ENCODE measurements at places on chromosomes 1 and 21.

GRCh38 chr1:216034506-216034905 is 388.7 kb downstream of the USH2A start:
- DNase-seq: no peak

GRCh38 chr1:93692983-93693591 is 11.4 kb upstream of the BCAR3 start:
- no peak for DNase-seq

GRCh38 chr21:45253180-45253579 is 34.5 kb downstream of the POFUT2 start:
- no peak for DNase-seq

- DNase-seq: no peak
These were observed 33.4 kb downstream of the QSOX1 start for GRCh38 chr1:180188091-180188506.

- DNase-seq: no peak
These were observed 40.9 kb downstream of the FASLG start for GRCh38 chr1:172699695-172700227.

DNA sequence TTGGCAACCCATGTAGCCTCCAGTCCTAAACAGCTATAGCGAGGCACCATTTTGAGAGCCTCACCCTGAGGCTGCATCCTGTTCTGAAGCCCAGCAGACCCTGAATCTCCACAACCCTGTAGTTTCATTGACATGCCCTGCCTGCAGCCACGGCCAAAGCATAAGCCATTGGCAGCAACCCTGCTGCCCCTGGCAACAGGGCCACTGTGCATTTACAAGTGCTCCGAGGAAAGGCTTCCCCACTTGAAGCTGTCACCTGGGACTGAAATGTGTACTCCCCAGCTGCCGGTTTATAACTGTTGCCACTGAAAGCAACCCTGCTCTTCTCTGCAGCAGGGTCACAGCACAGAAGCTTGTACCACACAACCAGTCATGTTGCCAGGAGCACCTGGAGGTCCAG is 124.2 kb upstream of the OLFM3 start:
- DNase-seq: no peak

GRCh38 chr1:6975331-6976043 is 190.2 kb downstream of the CAMTA1 start:
- DNase-seq: no peak

DNA sequence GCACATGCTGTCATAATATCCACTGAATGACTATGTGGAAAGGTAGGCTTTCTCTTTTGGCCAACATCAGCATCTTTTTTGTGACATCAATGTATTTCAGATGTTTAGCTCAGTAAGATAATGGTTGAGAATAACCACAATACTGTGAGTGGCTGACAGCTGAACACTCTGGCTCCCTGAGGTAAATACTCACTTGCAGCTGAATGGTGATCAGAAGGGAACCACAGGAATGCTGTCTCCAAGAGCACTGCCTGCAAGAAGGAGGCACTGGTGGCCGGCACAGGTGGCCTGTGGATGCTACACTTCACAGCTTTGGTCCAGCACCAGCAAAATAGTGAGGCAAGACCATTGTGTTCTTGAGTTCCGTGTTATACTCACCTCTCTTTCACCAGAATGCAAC is 118.7 kb upstream of the PPM1J start:
- DNase-seq: no peak

- no peak for DNase-seq
These were observed 84.1 kb downstream of the PGBD5 start for GRCh38 chr1:230342019-230342418.

DNA sequence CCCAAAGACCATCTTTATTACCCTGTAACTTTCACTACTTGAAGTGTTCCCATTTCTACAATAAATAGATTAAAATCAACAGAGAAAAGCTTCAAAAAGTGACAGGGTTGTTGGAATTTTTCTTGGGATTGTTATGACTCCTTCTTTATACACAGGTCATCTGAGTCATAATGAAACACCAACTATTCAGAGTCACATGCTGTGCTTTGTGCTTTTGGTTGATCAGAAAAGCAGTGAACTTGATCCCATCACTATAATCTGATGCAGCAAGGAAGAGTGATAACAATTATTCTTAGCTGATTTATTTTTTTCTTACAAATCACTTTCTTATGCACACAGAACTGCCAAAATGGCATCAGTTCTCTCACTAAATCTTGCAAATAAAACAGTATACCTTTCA is 422.9 kb downstream of the PTBP2 start:
- DNase-seq: no peak

- DNase-seq: no peak
These were observed 104.8 kb downstream of the DHRS3 start for GRCh38 chr1:12513181-12513580.

DNA sequence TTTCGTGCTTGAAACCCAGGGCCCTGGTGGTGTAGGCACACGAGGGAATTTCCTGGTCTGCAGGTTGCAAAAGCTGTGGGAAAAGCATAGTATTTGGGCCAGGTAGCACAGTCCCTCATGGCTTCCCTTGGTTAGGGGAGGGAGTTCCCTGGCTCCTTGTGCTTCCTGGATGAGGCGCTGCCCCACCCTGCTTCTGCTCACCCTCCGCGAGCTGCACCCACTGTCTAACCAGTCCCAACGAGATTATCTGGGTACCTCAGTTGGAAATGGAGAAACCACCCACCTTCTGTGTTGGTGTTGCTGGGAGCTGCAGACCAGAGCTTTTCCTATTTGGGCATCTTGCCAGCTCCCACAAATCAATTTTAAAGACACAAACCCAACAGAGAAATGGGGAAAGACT is 183.0 kb downstream of the PHTF1 start:
- no peak for DNase-seq

DNA sequence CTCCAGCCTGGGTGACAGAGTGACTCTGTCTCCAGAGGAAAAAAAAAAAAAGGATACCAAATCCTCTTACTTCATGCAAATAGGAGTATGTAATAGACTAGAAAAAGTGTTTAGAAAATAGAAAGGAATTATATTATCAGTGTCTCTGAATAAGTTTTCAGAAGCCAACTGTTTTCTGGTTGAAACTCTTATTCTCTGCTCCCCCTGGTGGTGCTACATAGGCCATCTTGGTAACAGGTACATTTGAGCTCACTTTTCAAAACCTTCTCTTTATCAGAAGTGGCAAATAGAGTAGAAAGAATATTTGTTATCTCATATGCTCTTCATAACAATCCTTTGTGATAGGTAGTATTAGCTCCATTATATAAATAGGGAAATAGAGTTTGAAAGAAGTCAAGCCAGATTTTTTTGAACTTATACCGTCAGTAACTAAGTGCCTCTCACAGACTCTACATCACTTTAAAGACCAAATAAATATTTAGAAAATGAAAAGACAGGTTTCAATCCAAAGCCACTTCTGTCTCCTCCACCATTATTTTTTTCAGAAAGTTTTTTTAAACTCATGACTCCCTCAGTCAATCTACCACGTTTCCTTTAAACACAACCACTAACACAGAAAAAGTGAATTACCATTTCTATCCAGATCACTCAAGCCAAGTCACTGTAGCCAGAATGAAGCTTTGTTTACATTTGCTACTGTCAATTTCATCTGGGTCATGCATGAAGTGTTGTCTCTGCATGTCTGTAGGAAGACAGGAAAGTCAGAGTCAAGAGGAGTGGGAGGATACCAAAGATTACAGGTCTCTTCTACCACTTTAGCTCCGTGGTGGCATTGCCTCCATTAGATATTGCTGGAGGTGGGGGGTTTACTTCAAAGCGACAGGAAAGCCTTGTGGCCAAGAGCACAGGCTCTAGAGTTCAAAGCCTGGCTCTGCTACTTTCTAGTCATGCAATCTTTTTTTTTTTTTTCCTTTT is 45.6 kb downstream of the IL23R start:
- no peak for DNase-seq

GRCh38 chr1:215824245-215824644 is 257.1 kb downstream of the KCTD3 start:
- DNase-seq: no peak

DNA sequence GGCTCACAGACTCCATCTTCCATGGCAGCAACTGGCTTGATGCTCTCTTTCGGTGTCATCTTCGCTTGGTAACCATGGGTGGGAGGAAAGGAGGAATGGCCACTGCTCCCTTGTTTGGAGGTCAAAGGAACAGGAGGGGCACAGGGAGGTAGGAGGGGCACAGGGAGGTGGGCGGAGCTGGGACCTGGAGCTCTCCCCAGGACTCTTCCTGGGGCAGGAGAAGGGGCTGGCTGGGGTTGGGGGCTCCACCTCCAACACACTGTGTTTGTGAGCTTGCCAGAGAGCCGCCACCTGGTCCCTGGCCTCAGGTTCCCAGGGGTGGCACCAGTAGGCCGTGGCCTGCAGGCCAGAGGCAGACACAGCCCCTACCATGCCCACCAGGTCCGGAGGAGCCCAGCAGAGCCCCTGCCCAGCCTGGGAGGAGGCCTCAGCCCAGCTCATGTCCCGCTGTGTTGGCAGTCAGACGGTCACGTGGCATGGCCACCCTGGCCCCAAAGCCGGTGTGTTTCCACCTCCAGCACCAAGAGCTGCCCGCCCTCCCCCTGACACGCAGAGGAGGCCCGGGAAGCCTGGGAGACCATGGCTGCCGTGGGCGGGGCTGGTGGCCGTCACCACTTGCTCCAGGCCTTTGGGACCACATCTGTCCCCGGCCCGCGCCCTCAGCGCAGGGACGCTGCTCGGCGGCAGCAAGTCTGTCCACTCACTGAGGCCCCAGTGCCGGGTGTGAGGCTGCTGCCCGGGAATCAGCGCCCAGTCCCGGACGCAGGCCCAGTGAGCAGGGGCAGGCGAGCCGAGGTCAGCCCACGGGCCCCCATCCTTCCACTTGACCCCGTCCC is 73.9 kb downstream of the MORN1 start:
- DNase-seq: no peak

GRCh38 chr1:2334883-2335534 is 56.3 kb downstream of the MORN1 start:
- DNase-seq: no peak

- DNase-seq: no peak
These were observed 9.0 kb upstream of the IFNGR2 start for GRCh38 chr21:33394260-33394659.

- DNase-seq: no peak
These were observed 458.3 kb upstream of the ADAMTS5 start for GRCh38 chr21:27425172-27425571.

- no peak for DNase-seq
These were observed 100.3 kb upstream of the BACE2 start for GRCh38 chr21:41067709-41068108.

DNA sequence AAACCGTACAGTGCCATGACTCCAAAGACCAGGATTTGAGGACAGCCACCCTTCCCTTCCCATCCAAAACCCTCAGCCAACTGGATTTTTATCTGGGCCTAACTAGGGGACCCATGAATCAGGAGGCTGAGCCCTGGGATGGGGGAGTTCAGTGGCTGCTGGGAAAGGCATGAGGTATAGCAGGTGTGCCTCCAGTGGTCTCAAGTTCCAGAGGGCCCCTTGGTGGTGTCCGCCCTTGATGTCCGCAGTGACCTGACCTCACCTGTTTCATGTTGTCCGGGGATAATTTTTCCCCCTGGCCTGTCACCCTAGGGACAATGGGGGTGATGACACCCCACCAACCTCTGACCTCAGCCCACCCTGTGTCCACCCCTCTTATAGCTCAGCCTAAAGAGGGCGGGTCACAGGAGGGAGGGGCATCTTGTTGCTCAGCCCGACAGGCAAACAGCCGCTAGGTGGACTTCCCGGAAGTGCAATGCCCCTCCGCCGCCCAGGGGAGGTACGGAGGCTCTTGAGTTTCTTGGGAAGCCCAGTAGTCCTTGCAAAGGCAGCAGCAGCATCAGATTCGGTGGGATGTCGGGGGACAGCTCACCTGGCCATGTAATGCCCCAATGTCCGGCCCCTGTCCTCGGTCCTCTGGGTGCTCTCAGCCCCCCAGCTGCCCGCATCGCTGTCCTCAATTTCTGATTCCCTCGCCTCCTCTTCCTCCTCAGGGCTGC is 13.8 kb upstream of the IL22RA1 start:
- DNase-seq: no peak

- no peak for DNase-seq
These were observed 101.2 kb downstream of the FNBP1L start for GRCh38 chr1:93549131-93549530.

DNA sequence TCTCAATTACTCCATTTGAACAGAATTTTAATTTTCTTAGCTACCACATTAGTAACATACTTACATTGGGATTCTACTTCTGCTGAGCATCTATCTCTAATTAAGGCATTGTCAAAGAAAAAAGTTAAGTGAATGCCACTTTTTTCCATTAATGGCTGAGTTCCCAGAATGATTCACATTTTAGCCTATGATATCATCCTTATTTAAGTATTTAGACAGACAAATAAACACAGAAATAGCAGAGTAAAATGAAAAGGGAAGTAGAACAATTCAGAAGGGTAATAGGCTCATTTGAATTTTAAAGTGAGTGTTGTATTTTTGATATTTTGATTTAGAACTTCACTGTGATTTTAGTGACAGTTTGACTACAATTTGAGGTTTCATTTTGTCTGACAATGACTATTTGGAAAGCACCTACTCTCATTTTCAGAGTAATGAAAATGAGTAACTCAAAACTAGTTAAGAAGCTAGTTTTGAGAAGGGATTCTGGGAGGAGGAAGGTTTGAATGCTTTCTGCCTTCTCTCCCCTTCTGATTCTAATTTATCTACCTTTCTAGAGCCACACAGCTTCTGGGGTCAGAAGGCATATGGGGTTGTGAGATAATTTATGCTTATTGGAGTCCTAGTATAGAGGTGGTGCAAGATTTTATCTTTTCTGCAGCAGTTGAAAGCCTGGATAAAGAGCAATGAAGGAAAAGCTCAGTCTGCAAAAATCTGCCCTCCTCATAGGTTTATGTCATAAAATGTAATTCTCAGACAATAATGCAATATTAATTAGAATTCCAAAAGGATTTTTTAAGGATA is 15.5 kb downstream of the LYPLAL1 start:
- no peak for DNase-seq

All from stimulated activated CD8-positive, alpha-beta memory T cell treated with anti-CD3 and anti-CD28 coated beads, Interleukin-15, amount 100 ng/mL, for 24 hours (primary cell).